Activated CD4-positive, alpha-beta memory T cell treated with anti-CD3 and anti-CD28 coated beads for 36 hours (primary cell): ENCODE measurements at places on chromosomes 11 and 22.

- no peak for DNase-seq
These were observed 135.0 kb downstream of the BRD1 start for GRCh38 chr22:49692499-49693225.

DNA sequence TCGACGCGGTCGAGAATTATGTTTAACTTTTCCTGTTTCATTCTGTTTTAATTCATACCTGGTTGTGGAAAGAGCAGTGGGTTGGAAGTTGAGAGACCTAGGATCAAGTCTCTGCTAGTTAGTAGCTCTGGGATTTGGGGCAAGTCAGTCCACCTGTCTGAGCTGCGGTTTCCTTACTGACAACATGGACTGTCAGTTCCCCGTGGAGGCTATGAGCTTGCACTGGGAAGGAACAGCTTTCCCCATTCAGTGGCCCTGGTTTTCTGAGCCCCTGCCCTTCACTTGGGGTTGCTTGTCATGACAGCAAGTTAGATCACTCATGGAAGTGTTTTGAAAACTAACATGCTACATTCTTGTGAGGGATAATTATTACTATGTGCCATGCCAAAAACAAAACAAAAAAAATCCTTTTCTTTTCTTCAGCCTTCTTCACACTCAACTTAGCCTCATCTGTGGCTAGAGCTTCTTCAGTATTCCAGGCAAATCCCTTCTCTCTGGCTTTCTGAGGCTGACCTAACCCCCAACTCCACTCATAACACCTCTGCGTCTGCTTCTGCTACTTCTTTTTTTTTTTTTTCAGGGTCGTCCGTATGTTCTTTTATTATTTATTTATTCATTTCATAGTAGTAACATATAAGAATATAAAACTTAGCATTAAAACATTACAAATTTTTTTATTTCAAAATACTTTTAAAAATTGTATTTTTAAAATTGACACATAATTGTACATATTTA is 43.0 kb upstream of the ZBED5 start:
- DNase-seq: no peak

GRCh38 chr11:101583251-101584128 is at the start of gene TRPC6:
TSS of gene TRPC6 (minus strand) at chr11:101584007. CDS start at chr11:101583503, 504 bp downstream.
- DNase-seq: no peak

GRCh38 chr11:7892840-7893254 is 38.2 kb downstream of the OR10A6 start:
- DNase-seq: peak; percentile 9

- no peak for DNase-seq
These were observed 24.8 kb upstream of the SWAP70 start for GRCh38 chr11:9639099-9639498.

DNA sequence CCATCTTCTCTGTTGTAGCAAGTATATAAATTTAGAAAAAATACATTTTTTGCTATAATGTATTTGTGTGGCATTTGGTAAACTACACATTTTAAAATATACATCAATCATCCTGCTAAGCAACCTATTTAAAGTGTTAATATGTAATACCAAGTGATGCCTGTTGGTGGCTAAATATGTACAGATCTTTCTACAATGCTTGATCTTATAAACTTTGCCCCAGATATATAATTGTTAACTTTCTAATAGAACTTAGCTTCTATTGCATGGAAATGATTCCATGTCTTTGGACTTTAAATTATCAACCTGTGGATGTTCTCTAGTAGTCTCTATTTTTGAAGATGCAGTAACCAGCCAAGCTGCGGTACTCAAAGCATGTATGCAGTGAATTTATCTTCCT is 1260.4 kb upstream of the RAG2 start:
- no peak for DNase-seq

- DNase-seq: no peak
These were observed 151.9 kb downstream of the DBX1 start for GRCh38 chr11:20008190-20008870.

DNA sequence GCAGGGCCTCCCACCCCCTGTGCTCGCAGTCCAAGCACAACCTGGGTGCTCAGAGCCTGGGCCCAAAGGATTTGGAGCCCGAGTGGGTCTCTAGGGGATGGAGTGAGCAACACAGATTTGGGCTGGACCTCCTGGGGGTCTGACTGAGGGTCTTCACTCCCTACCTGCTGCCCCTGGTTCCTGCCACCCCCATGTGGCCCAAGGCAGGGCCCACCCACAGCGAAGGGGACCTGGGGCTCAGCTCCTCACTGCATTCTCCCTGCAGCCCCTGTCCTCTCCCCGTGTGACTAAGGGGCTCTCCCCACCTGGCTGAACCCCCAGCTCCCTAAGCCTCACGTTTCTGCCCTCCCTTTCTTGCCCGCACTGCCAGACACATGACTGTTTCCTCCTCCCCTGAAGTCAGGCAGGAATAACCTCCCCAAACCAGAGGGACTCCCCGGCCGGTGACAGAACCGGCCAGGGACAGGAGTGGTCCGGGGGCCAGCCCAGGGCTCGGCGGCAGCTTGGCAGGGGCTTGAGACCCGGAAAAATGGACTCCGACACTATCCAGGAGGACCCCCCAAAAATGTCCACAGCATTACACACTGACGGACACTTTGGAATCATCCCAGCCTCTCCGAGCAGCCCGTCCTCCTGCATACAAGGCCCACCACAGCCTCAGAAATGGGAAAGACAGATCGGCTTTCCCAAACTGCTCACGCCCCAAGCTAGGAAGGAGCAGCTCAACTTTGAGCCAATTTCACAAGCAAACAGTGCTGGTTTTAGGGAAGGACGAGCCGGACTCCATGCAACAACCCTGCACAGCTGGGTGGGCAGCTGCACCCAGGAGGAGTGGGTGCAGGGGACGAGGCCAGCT is 57.8 kb downstream of the BRD1 start:
- no peak for DNase-seq

GRCh38 chr11:103586756-103587155 is 449.7 kb upstream of the DDI1 start:
- no peak for DNase-seq

DNA sequence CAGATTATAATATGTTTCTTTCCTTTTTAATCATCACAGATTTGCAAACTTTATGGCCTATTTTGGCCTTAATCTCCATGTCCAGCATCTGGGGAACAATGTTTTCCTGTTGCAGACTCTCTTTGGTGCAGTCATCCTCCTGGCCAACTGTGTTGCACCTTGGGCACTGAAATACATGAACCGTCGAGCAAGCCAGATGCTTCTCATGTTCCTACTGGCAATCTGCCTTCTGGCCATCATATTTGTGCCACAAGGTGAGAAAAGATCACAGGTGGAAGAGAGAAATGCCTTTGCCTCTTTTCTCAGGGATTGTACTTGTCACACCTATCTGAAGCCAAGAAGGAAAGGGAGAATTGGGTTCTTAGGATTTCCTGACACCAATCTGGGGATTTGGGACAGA is 36.9 kb downstream of the SLC22A9 start:
- DNase-seq: no peak

GRCh38 chr11:8652140-8652539 is 30.3 kb downstream of the TRIM66 start:
- DNase-seq: no peak

- peak; percentile 49 for DNase-seq
These were observed 1.9 kb upstream of the SLC25A45 start for GRCh38 chr11:65384301-65384889.

- no peak for DNase-seq
These were observed 622.7 kb downstream of the METTL15 start for GRCh38 chr11:28730889-28731288.

DNA sequence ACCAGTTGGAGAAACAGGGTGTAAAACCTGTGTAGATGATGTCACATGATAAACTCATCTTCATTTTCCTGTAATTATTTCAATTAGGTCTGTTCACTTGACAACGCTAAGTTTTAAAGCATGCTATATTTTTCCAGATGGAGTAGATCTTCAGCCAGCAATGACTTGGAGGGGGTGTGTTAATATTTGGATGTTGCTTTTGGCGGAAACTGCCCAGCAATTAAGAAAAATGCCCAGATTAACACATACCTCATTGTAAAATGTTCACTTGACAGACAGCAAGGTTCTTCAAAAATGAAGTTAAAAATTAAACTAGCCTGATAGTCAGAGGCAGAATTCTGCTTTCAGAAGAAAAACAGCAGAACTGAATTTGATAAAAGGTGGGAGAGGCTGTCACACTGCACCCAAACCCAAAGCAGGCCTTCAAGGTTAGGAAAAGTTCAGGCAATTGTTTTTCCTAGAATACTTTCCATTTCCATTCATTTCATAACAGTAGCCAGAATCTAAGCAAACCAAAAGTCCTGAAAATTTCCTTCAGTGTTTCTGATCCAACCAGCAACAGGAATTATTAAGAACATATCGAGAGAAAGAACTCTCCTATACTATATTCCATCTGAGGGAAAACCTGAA is 33.0 kb downstream of the VSIG10L2 start:
- no peak for DNase-seq

GRCh38 chr11:128618603-128619002 is 31.2 kb upstream of the ETS1 start:
- no peak for DNase-seq

DNA sequence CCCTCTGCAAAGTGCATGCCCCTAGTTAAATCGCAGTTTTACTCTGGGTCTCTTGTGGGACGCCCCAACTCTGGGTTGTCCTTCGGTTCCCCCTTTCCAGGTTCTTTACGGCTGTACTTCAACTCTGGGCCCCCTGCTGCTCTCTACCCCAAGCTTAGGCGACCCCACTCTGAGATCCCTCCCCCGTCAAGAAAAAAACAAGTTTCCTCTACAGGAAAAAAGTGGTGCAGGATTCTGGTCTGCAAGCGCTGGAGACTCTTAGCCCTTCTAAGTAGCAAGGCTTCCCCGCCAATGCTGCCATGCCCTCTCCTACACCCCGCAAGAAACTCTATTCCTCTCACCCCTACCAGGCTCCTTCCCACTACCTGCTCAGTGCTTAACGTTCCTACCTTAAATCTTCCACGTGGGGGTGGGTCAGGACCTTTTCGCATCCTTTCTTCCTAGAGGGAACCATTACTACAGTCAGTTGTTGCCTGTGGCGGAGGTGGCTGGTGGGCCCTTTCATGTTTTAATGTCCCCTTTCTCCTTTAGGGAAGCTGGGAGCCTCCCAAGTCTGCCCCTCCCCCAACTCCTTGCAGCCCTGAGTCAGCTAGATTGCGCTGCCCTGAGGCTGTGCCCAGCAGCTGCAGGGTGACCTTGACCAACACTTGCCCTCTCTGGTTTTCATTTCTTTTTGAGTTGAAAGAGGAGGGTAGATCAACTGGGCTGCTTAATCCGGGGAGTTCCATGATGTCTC is 1.4 kb downstream of the NEFH start:
- no peak for DNase-seq

DNA sequence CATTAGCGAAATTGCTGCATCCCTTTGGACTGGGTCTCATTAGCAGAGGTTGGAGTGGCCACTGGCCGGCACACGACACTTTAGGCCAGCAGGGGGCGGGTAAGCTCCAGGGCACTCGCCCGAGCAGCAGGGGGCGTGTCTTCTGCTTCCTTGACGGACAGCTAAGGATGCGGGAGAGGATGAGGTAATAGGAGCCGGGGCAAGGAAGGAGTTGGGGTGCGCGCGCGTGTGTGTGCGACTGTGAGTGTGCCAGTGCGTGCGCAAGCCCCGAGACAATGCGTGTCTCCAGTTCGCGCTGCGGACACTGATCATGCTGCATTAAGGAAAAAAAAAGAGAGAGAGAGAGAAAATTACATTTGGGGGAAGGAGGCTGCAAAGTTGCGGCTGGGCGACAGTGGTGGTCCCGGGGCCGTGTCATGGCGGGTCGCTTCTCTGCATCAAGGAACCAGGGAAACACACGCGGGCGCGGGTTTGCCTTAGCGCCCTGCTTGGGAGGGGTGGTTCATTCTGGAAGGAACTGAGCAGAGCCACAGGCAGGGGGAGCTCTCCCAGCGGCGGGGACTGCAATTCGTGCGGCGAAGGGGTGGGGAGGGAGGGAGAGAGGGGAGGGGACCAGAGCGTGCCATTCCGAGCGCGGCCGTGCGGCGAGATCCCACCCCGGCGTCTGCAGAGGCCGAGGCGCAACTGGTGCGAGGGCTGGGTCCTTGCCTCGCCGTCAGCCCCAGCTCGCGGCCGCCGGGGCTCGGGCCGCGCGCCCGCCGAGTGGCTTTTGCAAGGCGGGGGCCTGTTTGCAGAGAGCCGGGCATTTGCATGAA is at the start of gene DTX4:
Gene DTX4, plus strand, starts transcription at position 625 of the 815 bp plus-strand sequence. CDS start 464 bp downstream, outside the sequence.
- peak; percentile 93 for DNase-seq

DNA sequence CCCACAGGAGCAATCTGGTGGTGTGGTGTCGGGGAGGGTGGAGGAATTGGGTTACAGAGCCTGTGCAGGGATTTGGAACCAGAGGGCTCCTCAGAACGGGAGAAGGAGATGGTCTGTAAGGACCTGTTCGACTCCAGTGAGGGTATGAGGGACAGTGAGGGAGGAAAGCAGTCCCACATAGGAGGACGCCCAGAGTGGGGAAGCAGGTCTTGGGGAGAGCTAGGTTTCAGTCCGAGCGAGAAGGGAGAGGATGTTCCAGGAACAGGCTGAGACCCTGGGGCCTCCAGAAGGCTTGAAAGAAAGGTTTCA is 32.0 kb upstream of the GNAZ start:
- DNase-seq: no peak

GRCh38 chr11:2104524-2105440 is 34.4 kb downstream of the IGF2 start:
- DNase-seq: no peak

DNA sequence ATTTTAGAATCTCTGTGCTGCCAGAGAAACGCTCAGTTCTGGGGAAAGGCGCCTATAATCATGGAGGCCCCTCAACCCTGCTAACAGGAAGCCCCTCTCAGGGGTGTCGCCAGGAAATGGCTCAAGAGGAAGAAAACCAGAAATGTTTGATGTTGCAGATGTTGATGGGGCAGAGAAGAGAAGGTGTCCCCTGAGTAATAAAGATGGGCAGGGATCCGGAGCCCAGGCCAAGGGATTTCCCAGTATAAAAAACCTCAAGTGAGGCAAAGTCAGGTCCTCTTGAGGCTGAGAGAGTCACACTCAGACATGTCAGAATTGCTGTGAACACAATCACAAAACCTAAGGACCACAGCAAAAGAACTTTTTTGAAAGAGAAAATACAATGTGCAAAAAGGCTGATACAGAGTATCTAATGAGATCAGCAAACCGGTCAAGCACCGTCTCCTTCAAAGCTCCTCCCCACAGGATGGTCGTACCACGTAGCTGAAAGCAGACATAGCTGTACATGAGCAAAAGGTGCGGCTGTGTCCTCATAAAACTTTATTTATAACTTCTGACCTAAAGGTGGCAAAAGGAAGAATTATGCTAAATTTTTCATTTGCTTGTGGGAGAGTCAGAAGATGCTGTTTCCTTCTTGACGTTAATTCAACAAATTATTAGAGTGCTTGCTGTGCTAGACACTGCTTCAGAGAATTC is 12.2 kb downstream of the MOV10L1 start:
- DNase-seq: no peak

- peak; percentile 66 for DNase-seq
These were observed 657 bp downstream of the ELMOD1 start for GRCh38 chr11:107591378-107592230.

GRCh38 chr11:81007046-81007445 is 1566.2 kb upstream of the TENM4 start:
- no peak for DNase-seq
